Bronchial smooth muscle cell (primary cell): ENCODE measurements at places on chromosomes 16 and 17. TPM values are rescaled to one million over a fixed set of nuclear protein-coding genes. Genes with fewer than 3 reads are reported as not detected.

HSF4 gene
- total RNA-seq = 29.5 and 58.1 TPM in 2 replicates

CBX2 gene
- total RNA-seq = 0.32 and 1.2 TPM in 2 replicates

CDH3 gene
- total RNA-seq = 0.16 and 1.3 TPM in 2 replicates

TEX14 gene
- under 0.01 TPM in 2 replicates for total RNA-seq

PHKB gene
- total RNA-seq = 58.2 and 80.8 TPM in 2 replicates
